AG04449 (cell line): ENCODE measurements at places on chromosomes 5 and 9.

DNA sequence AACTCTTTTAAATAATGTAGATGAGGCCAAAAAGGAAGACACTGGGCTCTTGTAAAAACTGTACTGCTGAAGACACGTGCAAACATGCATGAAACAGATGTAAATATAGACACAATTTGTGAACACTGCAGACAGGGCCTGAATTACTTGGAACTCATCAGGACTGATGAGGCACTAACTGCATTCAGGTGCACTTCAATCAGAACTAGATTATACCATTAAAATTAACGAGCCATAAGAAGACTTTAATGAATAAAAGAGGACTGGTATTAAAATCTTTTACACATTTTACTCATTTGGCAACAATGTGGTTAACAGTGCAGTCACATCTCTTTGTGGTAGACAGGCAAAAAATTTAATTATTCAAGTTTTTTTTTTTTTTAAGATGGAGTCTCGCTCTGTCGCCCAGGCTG, 13.4 kb upstream of the ZCCHC9 start:
- DNase-seq = no peak

DNA sequence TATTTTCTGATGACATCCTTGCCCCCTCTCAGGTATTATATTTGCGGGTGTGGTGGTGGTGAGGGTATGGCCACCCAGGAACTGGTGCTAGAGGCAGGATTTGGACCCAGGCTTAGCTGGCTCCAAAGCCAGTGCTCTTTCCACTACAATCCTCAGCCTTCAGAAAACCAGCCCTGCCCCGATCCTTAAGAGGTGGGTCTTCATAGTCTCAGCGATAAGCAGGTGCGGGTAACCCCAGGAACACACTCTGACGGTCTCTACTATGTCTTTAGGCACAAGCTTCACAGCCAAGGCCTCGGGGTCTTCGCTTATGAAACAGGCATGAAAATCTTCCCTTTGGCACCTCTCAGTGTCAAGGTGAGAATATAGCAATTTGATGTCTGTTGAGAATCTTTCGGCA, 169.3 kb downstream of the FGF18 start:
- no peak for DNase-seq

DNA sequence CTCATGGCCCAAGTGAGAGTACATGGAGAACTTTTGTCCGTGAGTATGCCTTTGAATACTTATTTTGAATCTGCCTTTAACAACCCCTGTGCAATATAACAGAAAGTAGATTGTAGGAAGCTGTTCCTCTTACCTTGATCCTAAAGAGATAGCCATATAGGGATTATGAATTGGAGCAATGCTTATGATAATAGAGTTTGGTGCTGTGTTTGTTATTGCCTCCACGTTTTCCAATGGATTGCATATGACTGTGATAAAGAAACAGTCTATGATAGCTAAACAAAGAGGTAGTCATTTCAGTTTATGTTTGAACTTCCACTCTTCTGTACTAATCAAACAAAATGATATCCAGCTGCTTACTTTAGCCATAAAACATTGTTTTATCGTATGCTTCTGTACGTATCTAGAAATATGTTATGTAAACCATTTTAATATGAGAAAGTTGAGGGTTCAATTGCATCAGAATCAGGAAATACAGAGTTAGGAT, 199.6 kb upstream of the RGMB start:
- DNase-seq = no peak

DNA sequence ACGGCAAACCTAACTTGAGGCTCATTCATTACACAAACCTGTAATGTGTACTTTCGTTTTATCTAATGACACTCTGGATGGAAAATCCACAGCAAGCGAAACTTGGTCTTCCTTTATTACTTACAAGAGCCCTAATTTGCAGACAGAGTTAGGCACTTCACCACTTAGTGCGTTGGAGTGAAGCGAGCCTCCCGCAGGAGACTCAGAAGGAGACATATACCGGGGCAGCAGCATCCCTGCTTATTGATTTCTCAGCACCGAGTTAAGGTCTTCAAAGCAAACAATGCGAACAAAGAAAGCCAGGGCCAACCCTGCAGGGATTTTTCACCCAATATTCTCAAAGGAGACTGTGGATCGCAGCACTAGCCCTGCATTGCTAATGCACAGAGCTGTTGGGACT, 28.6 kb downstream of the LSM11 start:
- no peak for DNase-seq

GRCh38 chr9:137138722-137139467, at the start of gene GRIN1:
TSS of gene GRIN1 (plus strand) at chr9:137139154. CDS start at chr9:137139487, 333 bp downstream.
- DNase-seq = no peak

GRCh38 chr5:170603578-170604565, 100.1 kb downstream of the KCNIP1 start:
- no peak for DNase-seq
